ENCODE measurements at places on chromosomes 16 and 17.

DNA sequence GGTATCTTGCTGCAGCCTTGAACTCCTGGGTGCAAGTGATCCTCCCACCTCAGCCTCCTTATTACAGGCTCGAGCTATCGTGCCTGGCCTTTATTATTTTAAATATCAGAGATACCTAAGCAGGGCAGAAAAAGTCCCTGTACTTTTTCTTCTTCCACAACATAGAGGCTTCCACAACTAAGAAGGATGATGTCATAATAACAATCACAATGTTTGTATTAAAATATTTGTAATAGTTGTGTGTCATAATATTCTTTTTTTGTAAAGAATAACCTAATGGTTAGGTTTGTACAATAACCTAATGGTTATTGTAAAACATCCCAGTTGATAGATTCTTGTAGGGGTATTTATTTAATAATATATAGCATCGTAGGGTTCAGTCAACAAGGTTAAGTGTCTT lies 26.7 kb upstream of the DUSP14 start:
- DNase-seq: no peak

GRCh38 chr16:89303617-89304016 lies 86.1 kb downstream of the ZNF778 start:
- no peak for DNase-seq

GRCh38 chr17:45740553-45741330 lies 43.4 kb upstream of the CRHR1 start:
- no peak for DNase-seq

DNA sequence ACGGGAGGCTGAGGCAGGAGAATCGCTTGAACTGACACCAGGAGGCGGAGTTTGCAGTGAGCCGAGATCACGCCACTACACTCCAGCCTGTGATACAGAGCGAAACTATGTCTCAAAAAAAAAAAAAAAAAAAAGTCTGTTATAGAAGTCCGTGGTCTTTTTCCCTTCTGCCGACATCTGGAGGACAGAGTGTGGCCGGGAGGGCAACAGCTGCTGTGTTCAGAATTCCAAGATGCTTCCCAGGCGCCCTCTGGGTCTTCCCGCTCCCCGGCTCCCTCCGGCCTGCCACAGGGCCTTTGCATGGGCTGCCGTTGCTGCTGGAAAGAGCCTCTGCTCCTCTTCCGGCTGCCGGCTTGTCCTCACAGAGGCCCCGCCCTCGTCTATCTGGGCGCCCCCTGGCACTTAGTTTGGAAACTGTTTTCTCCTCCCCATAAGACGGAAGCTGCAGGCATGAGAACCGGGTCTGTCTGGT lies 2.4 kb upstream of the CACNA1H start:
- DNase-seq: no peak

GRCh38 chr17:35617505-35617904 lies 30.4 kb downstream of the AP2B1 start:
- DNase-seq: no peak

GRCh38 chr16:58584831-58585505 lies 44.7 kb downstream of the CNOT1 start:
- no peak for DNase-seq

DNA sequence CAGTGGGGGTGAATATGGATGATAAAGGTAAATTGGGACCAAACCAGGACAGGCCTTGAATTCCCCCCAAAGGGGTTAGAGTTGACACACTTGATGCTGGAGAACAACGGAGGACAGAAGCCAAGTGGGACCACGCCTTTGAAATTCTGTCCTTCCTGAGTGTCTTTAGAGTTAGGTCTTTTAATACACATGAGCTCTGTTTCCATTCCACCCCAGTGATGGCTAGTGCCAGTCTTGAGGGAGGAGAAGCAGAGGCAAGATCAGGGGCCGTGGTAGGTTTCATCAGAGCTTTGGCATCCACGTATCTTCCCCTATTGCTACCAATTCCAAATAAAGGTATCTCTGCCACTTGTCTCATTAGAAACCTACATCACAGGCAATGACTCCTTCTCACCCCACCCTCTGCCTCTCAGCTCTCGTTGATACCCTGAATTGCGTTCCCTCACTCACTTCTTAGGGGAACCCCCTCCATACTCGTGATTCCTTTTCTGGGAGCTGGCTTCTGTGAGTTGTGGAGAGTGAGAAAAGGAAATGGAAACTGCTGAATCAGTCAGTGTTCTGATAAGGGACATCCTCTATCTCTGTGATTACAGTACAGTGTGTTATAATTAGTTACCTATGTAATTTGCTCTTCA lies 2.4 kb upstream of the CCL3L1 start:
- no peak for DNase-seq

- DNase-seq: no peak
Observed at GRCh38 chr17:57067162-57067561, 17.9 kb upstream of the AKAP1 start.

- no peak for DNase-seq
Observed at GRCh38 chr17:46056800-46057304, 57.8 kb downstream of the STH start.

GRCh38 chr17:4998027-4998731 lies 429 bp downstream of the KIF1C start:
- no peak for DNase-seq

DNA sequence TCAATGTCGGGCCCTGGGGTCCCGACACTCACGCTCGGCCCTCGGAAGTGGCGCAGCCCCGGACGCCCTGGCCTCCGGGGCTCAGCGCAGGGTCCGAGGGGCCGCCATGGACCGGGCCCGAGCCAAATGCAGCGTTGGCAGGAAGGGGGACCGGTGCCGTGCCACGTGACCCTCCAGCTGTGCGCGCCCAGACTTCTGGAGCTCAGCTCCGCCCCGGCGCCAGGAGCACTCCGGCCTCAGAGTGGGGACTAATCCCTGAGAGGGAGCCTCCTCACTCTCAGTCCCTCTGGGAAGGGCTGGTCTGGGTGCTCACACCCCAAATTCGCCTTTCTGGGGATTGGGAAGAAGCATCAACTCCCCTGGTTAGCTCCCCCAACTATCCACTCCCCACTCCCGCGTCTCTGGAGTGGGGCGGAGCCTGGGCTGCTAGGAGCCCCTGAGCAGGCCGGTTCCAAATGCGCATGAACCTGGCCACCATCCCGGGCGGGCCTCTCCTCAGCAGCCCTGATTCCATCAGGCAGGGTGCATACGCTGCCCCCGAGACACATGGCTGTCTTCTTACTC lies at the start of gene B3GNT9:
Gene B3GNT9 (minus strand): TSS at position 166 of the 564 bp plus-strand sequence. CDS start 513 bp downstream, outside the sequence.
- DNase-seq: no peak

DNA sequence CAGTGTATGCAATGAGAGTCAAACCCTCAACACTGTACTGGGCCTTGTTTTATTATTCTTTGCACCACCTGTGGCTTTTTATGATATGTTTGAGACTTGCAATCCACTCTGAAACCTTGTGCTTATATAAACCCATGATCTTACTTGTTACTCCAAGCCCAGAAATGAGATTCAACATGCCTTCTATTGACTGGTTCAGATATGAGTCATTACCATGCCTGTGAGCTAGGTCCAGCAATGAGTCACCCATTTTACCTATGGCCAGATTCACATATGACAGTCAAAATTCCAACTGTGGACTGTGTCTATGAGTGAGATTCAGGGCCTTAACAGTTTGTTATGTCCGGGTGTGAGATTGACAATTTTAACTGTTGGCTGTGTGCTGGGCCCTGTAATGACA lies 1846.1 kb downstream of the TP53TG3F start:
- DNase-seq: no peak

GRCh38 chr17:67132366-67132765 lies 88.0 kb downstream of the CACNG1 start:
- DNase-seq: no peak
